ENCODE measurements at places on chromosomes 3 and 15.

- DNase-seq: no peak
Measured at GRCh38 chr15:58556028-58556361, 124.2 kb downstream of the LIPC start.

DNA sequence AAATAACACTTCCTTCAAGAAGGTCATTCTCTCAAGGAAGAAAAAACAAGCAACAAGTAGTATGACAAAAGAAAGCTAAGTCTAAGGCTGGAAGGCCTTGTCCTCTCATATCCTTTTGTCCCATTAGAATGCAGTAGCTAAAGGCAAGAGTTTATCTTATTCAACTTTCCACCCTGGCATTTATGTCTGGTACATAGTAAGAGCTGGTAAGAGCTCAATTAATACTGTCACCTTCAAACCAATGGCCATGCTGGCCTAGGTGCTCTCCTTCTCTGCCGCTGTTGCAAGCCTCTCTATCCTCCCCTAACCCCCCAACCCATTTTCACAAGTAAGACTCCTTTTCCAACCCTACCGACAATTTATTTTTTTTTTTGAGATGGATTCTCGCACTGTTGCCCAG lies 81.9 kb downstream of the LRRFIP2 start:
- no peak for DNase-seq

DNA sequence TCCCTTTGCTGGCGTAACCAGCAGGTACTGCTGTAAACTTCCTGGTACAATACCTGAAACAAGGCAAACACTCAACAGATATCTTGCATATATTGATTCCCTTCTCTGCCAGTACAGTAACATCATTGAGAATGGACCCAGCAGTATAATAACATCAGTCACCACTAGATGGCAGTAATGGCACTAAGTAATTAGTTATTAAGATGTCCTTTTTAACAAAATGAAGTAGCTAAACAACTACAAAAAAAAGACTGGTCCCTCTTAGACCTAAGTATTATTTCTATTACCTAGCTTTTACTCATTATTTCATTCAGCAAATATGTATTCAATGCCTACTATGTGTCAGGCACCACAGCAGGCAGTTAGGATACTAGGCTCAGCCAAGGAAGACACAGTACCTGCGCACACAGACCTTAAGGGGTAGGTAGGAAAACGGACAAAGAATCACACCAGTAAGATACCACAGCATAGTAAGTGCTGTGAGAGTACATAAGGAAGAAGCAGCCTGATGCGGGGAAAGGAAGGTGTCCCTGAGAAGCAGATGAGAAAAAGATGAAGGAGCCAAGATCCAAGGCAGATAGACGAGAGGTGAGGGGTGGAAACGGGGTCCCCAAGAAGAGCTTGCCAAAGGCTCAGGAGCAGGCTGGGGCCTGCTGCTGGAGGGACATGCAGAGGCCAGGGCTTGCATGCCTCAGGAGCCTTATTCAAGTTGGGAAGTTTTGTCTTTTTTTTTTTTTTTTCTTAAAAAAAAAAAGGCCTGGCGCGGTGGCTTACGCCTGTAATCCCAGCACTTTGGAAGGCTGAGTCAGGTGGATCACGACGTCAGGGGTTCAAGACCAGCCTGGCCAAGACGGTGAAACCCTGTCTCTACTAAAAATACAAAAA lies 102.7 kb upstream of the CHD2 start:
- DNase-seq: no peak

DNA sequence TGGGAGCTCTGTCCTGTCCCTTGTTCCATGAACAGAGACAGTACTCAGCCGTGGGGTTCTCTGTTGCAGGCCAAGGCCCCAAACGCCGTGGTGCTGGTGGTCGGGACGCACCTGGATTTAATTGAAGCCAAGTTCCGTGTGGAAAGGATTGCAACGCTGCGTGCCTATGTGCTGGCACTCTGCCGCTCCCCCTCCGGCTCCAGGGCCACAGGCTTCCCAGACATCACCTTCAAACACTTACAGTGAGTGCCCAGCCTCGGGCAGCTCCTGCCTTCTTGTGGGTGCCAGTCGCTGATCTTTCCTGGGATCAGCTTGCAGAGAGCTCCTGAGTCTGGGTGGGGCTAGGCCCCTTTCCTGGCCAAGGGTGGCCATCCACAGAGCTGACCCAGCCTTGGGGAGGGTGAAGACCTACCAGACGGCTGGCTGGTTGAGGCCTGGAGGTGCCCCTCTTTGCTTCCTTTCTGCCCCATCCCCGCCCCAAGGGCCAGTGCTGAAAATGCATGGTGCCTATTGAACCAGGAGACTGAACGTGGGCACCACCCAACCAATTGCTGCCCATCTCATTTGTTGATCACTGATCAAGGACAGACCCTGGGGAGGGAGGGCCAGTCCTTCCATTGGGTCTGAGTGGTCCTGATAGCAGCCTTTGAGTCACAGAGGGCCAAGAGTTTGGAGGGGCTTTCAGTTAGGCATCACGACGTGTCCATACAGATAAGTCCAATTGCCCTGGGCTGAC lies 106.9 kb downstream of the LRRK1 start:
- DNase-seq: no peak

DNA sequence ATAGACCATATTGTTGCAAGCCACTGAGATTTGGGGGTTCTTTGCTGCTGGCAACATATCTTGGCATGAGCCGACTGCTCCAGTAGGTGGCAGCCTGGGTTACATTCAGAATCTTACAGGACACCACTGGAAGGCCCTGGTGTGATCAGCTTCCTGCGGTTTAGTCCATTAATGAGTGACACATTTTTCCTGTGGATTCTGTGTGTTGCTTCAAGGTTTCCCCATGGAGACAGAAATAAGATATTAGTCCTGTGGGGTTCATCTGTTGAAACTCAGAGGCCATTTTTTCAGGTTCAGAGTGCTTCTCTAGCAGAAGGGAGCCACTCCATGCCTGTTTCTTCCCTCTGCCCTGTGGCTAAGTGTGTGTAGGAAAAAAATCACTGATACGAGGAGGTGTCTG lies 116.2 kb downstream of the MFSD1 start:
- peak; percentile 34 for DNase-seq

DNA sequence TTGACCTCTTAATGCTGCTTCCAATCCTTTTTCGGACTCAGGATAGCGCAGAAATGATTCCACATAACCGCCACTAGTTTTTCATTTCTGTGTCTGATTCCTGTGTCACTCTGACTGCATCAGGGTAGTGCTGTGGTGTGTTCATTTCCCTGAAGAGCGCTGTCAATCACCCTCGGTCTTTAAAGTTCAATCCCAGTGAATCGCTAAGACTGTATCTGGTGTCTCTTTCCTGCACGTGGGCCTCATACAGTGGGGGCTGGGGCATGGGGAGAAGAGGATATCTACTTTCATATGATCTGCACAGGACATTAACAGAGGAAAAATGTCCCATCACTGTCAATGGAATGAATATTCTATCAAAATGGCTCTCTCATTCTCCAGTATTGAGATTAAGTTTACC lies 32.9 kb upstream of the BNIP2 start:
- no peak for DNase-seq

- no peak for DNase-seq
Measured at GRCh38 chr15:65954289-65954741, 85.0 kb downstream of the RAB11A start.

GRCh38 chr3:37058117-37058516 lies 64.8 kb downstream of the MLH1 start:
- DNase-seq: no peak

DNA sequence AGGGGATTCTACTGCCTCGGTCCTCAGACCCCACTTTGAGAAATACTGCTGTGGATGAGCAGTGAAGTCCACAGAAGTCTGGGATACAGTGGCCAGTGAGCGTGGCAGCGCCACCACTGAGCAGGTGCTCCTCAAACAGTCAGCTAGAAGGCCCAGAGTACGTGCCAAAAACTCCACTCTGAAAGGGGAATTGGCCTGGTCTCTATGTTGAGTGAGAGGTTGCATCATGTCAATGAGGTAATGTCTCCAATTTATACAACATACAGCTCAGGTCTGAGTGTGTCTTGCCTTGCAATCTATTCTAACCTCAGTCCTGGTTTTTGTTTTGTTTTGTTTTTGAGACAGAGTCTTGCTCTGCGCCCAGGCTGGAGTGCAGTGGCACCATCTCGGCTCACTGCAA lies 53.3 kb upstream of the ETV5 start:
- DNase-seq: no peak

DNA sequence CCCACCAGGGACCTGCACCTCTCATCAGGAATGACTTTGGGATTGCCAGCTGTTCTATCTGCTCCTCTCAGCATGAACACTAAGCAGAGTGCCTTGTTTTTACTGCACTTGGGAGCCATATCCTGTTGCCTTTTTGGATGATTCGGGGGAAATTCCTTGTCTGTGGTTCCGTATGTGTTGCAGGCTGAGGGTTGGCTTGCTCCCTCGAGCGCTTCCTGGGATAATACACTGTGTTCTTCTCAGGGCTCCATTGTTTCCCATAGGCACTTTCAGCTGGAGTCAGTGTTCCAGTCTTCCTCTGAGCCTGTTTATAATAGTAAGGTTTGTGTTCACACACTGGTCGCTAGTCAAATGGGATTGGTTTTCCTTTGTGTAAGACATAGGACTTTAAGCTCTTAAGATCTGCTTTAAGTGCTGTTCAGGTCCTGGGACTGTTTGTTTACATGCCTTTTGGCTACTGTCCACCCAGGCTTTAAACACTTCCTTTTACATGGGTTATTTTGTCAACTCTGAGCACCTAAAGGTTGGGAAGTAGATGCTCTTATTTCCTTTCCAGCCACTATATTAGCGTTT lies 23.4 kb downstream of the BOC start:
- no peak for DNase-seq

DNA sequence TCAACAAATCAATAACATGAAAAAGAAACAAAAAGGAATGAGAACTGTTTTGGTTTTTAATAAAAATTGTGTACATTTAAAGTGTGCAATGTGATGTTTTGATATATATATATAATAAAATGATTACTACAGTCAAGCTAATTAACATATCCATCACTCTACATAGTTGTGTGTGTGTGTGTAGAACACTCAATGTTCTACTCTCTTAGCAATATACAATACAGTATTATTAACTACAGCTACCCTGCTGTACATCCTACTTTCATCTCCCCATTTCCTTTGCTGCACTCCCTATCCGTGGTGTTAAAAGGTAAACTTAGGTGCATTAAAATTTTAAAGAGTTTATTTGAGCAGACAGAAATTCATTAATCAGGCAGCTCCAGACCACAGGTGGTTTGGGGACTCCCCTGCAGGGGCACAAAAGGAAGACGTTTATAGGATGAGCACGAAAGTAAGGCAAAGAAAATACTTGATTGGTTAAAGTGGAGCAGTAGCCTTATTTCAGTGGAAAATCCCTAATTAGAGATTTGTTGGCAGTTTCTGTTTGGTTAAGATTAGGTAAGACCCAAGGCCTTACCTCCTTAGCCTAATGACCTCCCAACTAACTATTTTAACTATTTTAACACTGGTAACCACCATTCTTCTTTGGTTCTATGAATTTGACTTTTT lies 61.8 kb upstream of the SNRK start:
- no peak for DNase-seq
